ENCODE measurements at places on chromosomes 16 and 17.

- DNase-seq = no peak
Measured at GRCh38 chr16:12195296-12195695, 218.8 kb downstream of the SNX29 start.

GRCh38 chr17:48835971-48836370 lies 5.1 kb downstream of the CALCOCO2 start:
- DNase-seq = no peak

DNA sequence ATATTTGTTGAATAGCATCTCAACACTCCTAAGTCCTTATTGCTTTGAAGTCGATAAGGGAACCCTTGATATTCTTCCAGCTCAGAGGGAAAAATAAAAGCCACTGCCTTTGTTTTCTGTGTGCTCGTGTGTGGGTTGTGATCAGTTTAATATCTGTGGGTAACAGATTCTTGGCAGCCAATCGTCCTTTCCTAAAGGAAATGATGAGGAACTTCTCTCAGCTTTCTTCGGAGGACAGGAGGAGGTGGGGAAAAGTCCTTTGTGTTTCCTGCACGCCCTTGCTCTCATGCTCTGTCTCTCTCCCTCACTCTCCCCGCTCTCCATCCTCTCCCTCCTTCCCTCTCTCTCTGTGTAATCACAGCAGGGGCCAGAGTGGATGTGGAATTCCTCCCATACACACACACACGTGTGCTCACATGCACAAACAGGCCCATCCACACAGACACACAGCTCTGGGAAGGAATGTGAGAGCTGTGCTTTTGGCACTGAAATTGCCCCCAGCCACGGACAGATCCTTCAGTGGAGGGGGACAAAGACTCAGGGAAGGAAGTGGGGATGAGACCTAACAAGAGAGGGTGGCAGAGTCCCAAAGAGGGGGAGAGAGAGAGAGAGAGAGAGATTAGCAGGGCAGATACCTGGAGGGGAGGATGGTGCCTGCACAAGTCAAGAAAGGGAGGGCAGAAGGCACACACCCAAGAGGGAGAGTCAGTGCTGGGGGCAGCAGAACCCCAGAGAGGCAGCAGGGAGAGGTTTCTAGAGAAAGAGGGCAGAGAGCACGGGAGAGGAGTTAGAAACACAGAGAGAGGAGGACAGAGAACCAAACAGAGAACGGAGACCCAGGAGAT lies 83.5 kb upstream of the PLCG2 start:
- no peak for DNase-seq

- DNase-seq = no peak
Measured at GRCh38 chr16:61887903-61888302, 148.3 kb downstream of the CDH8 start.

- DNase-seq = no peak
Measured at GRCh38 chr17:68326681-68327080, 35.4 kb downstream of the ARSG start.

GRCh38 chr17:34389126-34389750 lies 26.2 kb upstream of the CCL1 start:
- DNase-seq = no peak

DNA sequence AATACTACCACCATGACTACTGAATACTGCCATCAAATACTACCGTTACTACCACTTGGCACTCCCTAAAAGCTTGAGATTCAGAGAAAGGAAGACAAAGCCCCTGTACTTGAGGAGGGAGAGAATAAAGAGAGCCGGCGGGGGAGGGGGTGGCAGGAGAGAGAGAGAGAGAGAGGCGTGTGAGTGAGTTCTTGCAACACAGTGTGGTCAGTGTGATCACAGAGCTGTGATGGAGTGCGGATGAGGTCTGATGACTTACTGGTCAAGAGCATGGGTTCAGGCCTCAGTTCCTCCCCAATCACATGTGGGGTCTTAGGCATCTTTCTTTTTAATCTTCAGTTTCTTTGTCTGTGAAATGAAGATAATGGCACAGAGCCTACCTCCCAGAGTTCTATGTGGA lies 19.2 kb downstream of the PRKCB start:
- DNase-seq = no peak

- no peak for DNase-seq
Measured at GRCh38 chr16:20023190-20023589, 50.5 kb downstream of the GPR139 start.

DNA sequence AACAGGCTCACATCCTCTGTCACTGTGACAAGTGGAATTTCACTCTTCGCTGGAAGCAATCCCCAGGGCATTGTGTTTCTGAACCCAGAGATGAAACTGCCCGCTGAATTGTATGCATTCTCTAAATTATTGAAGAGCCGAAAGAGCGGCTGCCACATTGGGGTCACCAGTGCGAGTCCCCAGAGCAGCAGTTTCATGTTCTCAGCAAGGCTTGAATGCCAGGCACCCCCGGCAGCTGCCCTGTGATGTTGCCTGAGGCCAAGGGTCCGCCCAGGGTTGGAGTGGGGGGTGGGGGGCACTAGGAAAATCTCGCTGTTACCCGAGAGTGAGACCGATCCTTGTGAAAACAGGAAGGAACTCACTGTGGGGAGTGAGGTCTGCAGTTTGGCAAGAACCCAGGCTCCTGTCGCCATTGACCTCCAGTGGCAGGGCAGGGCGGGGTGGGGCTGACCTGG lies 20.7 kb upstream of the BCAR1 start:
- no peak for DNase-seq

DNA sequence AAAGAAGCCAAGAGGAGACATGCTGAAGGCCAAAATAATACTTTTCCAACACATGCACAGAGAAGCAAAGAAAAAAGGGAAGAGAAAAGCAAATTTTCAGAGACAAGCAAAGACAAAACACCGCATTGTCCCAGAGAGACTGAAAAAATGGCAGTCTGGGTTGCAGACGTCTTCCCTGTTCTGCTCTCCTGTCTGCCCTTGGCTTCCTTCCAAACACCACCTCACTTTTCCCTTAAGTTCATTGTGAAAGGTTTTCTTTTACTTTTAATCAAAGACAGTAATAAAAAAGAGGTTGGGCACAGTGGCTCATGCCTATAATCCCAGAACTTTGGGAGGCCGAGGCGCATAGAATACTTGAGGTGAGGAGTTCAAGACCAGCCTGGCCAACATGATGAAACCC lies 21.2 kb upstream of the VAT1L start:
- no peak for DNase-seq

DNA sequence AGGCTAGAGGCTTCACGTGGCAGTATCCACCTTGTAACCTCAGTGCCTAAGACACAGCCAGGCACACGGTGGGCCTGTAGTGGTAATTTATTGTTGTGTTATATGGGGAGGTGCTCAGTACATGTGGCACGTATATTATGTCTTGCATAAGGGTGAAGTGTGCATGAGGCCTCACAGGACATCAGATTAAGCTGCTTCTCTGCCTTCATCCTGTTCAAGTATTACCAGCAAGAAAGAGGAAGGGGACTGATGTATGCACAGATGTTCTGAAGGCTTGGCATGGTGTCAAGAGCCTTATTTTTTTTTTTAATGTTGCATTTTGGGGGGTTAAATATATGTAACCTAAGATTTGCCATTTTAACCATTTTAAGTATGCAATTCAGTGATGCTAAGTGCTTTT lies 71.6 kb downstream of the ABCC1 start:
- no peak for DNase-seq

DNA sequence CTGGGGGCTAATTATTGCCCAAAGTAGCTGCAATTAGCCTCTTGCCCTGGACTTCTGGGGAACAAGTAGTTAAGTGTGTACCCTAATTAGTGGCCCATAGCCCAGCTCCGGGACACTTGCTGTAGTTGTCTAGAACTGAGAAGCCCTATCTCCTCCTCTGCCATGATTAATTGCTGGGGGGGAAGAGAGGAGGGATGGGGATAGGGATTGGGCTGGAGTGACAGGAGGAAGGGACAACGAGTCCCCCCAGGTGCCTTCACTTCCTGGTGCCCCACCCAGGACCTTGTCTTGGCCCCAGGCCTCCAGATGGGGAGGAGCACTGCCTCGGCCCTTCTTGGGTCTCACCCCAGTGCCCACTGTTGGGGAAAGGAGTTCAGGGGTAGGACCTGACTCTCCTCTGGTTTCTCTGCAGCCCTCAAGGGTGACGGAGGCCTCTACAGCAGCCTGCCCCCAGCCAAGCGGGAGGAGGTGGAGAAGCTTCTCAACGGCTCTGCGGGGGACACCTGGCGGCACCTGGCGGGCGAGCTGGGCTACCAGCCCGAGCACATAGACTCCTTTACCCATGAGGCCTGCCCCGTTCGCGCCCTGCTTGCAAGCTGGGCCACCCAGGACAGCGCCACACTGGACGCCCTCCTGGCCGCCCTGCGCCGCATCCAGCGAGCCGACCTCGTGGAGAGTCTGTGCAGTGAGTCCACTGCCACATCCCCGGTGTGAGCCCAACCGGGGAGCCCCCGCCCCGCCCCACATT lies 17.4 kb downstream of the NGFR start:
- peak; percentile 59 for DNase-seq

DNA sequence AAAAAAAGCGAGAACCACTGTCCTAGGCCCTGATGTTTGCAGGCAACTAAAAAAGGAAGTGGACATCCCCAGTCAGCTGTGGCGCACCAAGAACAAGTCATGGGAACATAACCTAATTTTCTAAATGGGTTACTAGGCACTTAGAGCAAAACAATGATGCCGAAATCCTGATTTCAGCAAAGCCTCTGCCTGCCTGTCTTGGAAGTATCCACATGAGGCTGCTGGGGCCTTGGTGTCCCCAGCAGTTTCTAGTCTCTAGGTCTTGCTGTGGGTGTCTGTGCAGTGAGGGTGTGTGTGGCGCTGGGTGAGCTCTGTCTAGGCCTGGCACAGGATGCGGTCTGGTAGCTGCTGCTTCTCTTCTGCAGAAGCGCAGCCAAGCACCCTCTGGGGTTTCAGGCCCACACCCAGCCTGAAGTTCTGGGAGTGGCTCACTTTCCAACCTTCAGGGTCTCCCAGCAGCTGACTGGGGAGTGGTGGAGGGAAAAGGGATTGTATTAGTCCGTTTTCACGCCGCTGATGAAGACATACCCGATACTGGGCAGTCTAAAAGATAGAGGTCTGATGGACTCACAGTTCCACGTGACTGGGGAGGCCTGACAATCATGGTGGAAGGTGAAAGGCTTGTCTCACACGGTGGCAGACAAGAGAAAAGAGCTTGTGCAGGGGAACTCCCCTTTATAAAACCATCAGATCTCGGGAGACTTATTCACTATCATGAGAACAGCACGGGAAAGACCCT lies 21.1 kb downstream of the STH start:
- DNase-seq = peak; percentile 87

GRCh38 chr17:82875407-82875856 lies 35.6 kb upstream of the ZNF750 start:
- peak; percentile 67 for DNase-seq

GRCh38 chr17:13825526-13826040 lies 223.9 kb upstream of the HS3ST3A1 start:
- DNase-seq = no peak

GRCh38 chr17:41519501-41520224 lies 973 bp upstream of the KRT15 start:
- no peak for DNase-seq

- DNase-seq = no peak
Measured at GRCh38 chr17:50210240-50211225, 9.1 kb upstream of the COL1A1 start.

GRCh38 chr16:57038166-57038565 lies 48.8 kb downstream of the NLRC5 start:
- DNase-seq = no peak

GRCh38 chr16:1534021-1535020 lies 855 bp downstream of the TMEM204 start:
- no peak for DNase-seq

DNA sequence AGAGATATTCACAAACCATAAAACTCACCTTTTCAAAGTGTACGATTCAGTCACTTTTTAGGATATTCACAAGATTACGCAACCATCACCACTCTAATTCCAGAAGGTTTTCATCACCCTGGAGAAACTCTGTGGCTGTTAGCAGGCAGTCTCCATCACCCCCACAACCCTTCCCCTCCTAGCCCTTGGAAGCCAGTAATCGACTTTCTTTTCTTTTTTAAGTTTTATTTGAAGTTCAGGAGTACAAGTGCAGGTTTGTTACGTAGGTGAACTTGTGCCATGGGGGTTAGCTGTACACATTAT lies 363.5 kb downstream of the CPPED1 start:
- DNase-seq = no peak

DNA sequence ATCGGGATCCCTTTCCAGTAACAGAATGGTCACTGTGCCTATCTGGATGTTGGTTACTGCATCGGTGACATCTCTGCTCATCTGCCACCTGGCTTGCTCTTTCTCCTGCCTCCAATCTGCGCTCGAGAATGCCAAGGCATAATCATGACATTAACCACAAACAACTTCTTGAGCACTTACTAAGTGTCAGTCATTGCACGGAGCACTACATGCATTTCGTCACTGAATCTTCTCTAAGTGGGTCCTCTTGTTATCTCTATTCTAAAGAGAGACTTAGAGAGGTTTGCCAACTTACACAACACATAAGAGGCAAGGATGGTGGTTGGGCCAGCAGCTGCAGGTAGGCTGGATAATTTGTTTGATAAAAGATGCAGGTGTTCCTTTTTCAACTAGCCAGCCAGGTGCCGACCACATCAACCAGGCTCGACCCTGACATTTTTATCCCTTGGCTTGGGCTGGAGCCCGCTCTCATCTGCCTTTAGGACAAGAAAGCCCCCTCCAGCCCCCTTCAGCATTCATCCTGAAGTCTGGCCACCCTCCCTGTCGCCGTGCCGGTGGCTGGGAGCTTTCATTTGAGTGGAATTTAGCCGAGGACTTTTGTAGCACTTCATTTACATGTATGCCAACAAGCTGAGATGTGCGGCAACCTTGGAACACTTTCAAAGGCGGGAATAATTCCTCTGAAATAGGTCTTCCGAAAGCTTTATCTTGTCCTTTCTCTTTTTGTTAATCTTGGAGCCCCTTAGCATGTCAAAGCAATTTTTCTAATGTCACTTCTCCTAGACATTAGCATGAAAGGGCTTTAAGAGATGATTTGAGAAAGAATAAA lies 89.3 kb upstream of the NKD1 start:
- DNase-seq = no peak

GRCh38 chr16:1571012-1571671 lies 37.7 kb downstream of the TMEM204 start:
- DNase-seq = no peak

GRCh38 chr17:68961214-68961882 lies 6.2 kb upstream of the ABCA8 start:
- DNase-seq = peak; percentile 74

GRCh38 chr16:13885700-13886099 lies 34.3 kb upstream of the ERCC4 start:
- DNase-seq = no peak
